ENCODE measurements at places on chromosomes 12 and 14.
A peak's percentile ranks its signal among the peaks of the same experiment; 100 is the strongest.

DNA sequence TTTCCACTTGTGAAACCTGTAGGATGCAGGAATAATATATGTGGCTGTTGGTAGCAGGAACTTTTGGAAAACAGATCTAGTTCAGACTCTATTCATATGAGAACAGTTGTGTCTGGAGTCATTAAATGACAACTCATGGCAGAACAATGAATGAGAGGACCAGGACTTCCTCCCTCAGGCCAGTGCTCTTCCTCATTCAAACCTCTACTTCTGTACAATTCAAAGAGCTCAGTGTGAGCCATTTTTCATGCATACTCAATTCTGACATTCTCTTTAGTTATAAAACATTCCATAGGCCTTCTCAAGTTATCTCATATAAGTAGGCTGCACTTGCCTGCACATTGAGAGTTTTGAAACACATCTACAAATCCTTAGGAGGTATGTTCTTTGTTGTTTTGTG lies 1526.6 kb upstream of the FLRT2 start:
- no peak for DNase-seq

GRCh38 chr14:40733206-40733605 lies 873.5 kb upstream of the LRFN5 start:
- no peak for DNase-seq

DNA sequence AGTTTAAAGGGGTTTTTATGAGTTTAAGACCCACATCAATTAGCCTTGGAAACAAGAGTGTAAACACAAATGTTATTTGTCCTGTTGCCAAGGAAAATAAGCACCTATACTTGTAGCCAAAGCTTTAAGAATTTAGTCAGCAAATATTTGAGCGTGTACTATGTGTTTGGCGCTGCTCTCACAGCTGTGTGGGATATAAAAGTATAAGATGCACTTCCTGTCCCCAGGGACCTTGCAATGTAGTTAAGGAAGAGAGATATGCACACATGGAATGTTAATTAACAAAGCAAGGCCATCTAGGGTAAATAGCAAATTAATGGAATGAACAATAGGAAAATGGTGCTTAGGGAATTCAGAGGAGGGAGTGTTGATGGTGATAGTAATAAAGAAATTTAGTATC lies 134.9 kb upstream of the SRRM4 start:
- DNase-seq, result no peak

GRCh38 chr12:24608637-24609285 lies 340.1 kb downstream of the BCAT1 start:
- no peak for DNase-seq

DNA sequence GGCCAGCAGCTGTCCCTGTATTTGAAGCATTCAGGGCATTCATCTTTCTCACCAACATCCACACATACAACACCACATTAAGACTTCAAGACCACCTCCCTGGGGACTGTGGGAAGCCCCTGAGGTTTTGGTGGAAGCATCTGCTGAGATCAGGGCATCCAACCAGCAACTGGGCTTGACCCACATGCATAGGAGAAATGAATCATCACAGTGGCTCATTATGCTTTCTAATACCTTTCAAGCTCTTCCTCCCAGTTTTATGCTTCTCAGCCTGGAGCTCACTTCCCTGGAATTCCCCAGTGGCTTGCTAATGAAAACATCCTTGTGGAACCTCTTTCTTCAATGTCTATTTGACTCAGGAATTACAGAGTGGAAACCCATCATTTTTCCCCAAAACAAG lies 21.4 kb upstream of the CMKLR1 start:
- DNase-seq, result no peak

DNA sequence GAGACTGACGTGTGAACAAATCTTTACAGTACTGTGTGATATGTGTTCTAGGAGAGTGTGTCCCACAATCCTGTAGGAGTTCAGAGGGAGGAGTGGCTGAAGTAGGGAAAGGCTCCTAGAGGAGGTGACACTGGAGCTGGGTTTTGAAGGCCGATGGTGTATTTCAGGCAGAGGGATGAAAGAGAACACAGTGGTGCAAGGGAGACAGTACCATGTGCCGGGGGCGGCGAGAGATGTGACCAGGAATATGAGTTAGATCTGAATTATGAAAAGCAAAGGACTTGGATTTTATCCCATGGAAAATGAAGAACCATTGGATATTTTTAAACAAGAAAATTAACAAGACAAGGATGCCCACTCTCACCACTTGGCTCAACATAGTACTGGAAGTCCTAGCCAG lies 77.0 kb upstream of the ESRRB start:
- no peak for DNase-seq

- peak; percentile 46 for DNase-seq
Observed at GRCh38 chr14:26597071-26597588, 703 bp downstream of the NOVA1 start.
